ENCODE measurements at places on chromosomes 5 and 9. TPM values are rescaled to one million over a fixed set of nuclear protein-coding genes. Genes with fewer than 3 reads are reported as not detected.

Gene SLC36A2
- not detected for polyA plus RNA-seq

Gene SPOCK1
- 6.3 TPM for polyA plus RNA-seq

Gene GLDC
- 13.0 TPM for polyA plus RNA-seq

Gene IL13
- 0.07 TPM for polyA plus RNA-seq

DNA sequence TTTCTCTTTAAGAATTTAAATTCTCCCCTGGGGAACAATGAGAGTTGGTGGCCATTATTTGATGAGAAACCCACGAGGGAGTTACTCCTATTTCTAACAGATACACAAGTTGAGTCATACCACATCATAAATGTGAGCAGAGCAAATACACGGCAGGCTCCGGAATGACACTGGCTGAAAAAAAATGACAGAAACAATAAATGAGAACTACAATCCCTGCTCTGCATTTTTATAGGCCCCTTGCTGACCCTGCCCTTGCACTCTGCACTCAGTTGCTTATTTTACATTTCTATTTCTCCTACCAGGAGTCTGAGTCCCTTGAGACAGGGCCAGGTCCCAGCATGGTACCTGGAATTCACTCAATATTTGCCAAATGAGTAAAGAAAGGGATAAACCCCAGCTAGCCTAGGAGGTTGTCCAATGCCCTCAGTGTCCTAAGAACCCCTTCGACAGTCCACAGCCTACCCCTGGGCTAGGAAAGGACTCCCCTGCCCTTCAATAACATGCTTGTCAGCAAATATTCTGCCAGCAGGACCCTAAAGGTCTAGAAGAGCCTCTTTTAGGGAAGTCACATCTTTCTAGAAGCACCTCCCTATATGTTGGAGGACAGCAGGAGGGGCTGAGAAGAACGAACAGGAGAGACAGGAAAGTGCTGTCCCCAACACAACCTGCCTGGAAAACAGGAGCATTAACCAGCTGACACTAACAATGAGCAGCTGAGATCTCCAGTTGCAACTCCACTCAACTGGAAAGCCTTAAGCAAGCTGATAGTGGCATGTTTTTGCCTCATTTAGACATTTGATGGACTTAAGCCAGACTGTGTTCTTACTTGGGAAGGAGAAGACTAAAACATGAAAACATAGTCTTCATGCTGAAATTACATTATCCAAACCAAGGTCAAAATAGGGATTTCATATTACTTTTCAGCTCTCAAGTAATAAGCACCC lies 191.2 kb downstream of the ACTL7B start:
- peak; percentile 79 for DNase-seq
- no peaks in the 10 kb centered on the region for H3K27me3 ChIP-seq
- H3K27ac ChIP-seq, result peak overlapping the region; percentile 32
- H3K36me3 ChIP-seq, result no peaks in the 10 kb centered on the region
- H3K4me3 ChIP-seq, result no peak overlapping the region
- peaks cover 11% of the 10 kb centered on the region for H3K4me1 ChIP-seq

GRCh38 chr5:16691731-16692130 lies 74.9 kb upstream of the RETREG1 start:
- no peaks in the 10 kb centered on the region for H3K4me1 ChIP-seq
- peaks cover 55% of the 10 kb centered on the region for H3K36me3 ChIP-seq
- no peak for DNase-seq
- H3K4me3 ChIP-seq, result no peak overlapping the region

- peaks cover 14% of the 10 kb centered on the region for H3K36me3 ChIP-seq
- DNase-seq, result no peak
- no peak overlapping the region for H3K4me3 ChIP-seq
- H3K27me3 ChIP-seq, result no peaks in the 10 kb centered on the region
- H3K27ac ChIP-seq, result no peak overlapping the region
Observed at GRCh38 chr9:110143485-110143884, 64.5 kb downstream of the C9orf152 start.

GRCh38 chr5:43603344-43604217 lies 601 bp downstream of the NNT start:
- H3K4me1 ChIP-seq, result peaks cover 3% of the 10 kb centered on the region
- H3K4me3 ChIP-seq, result peak overlapping the region; percentile 96
- DNase-seq, result peak; percentile 76
- no peaks in the 10 kb centered on the region for H3K36me3 ChIP-seq

DNA sequence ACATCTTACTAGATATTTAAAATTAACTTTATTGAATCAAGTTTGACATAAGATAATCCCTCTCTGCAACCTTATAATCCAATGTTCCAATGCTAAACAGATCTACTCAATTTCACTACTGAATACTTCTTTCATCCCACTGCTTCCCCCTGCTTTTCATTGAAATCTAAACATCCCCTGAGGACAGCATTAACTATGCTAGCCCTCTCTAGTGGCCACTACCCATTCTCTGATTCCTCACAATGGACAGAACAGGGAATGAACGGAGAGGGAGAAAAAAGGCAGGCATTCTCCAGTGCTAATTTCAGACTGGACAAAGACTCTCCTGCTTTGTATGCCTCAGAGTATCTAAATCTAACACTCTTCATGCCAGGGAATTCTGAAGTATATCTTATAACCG lies 54.3 kb upstream of the RGS7BP start:
- H3K27me3 ChIP-seq, result no peaks in the 10 kb centered on the region
- H3K36me3 ChIP-seq, result no peaks in the 10 kb centered on the region
- no peaks in the 10 kb centered on the region for H3K4me1 ChIP-seq
- no peak overlapping the region for H3K27ac ChIP-seq

DNA sequence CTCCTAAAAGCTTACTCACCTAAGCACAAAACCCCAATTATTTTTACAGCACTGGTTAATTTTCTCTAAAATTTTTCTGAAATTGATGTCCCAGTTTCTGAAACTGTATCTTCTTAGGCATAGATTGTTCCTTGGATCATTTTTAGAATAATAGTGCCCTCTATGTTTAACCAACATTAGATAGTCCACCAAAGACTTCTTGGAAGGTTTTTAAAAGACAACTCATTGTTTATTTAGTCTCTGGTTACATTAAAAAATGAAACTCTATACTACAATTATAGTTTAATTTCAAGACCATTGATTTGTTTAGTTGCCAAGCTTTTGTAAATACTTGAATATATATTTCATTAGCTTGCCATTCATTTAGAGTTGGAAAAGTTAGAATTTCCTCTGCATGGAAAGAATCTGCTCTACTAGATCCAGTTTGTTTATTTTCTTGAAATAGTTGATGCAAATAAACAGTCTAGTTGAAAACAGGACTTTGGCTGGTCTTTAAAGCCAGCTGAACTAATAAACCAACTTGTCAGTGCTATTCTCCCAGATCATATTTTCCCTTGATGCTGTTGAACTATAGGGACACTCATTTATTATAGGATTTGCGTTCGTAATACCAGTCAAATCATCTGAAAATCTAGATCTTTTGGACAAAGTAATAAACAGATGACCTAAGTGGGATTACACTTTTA lies 990.5 kb downstream of the TLE1 start:
- no peak overlapping the region for H3K27ac ChIP-seq
- H3K4me1 ChIP-seq, result no peaks in the 10 kb centered on the region
- DNase-seq, result no peak
- no peaks in the 10 kb centered on the region for H3K36me3 ChIP-seq
- no peak overlapping the region for H3K4me3 ChIP-seq

- H3K4me1 ChIP-seq, result peaks cover 5% of the 10 kb centered on the region
- no peak for DNase-seq
- no peak overlapping the region for H3K27ac ChIP-seq
Observed at GRCh38 chr9:94577571-94577970, 16.1 kb downstream of the FBP2 start.

GRCh38 chr5:145586661-145587307 lies 248.4 kb downstream of the PRELID2 start:
- peak overlapping the region; percentile 17 for H3K27ac ChIP-seq
- H3K4me1 ChIP-seq, result peaks cover 22% of the 10 kb centered on the region

DNA sequence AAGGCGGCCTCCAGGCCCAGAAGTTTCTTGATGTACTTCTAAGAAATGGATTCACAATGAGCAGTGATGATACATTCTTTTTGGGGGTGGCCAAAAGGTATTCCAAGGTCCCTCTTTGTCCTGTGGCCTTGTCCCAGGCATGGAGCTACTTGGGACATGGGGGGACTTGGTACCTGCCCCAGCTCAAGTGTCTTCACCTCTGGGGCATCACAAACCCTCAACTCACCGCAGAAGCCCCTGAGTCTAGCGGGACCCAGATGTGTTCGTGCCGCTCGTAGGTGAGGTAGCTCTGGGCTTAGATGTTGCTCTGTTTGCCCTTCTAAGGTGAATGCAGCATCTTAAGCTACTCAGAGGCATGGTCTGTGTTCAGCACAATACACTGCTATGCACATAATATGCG lies 338.0 kb upstream of the IRX4 start:
- no peak overlapping the region for H3K4me3 ChIP-seq
- no peak overlapping the region for H3K27ac ChIP-seq
- no peaks in the 10 kb centered on the region for H3K27me3 ChIP-seq
- no peak for DNase-seq
- no peaks in the 10 kb centered on the region for H3K36me3 ChIP-seq

DNA sequence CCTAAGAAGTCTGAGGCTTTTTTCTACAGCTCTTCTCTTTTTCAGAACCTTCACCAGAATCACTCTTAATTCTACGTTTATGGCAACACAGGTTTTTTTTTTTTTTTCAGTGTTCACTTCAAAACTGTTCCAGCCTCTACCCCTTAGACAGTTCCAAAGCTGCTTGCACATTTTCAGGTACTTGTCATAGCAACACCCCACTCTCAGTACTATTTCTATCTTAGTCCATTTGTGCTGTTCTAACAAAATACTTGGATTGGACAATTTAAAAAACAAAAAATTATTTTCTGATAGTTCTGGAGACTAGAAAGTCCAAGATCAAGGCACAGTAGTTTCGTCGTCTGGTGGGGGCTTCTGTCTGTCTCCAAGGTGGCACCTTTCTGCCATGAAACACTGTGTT lies 340.9 kb upstream of the RPS23 start:
- H3K4me1 ChIP-seq, result peaks cover 19% of the 10 kb centered on the region
- no peak overlapping the region for H3K27ac ChIP-seq
- H3K36me3 ChIP-seq, result no peaks in the 10 kb centered on the region
- no peak overlapping the region for H3K4me3 ChIP-seq

DNA sequence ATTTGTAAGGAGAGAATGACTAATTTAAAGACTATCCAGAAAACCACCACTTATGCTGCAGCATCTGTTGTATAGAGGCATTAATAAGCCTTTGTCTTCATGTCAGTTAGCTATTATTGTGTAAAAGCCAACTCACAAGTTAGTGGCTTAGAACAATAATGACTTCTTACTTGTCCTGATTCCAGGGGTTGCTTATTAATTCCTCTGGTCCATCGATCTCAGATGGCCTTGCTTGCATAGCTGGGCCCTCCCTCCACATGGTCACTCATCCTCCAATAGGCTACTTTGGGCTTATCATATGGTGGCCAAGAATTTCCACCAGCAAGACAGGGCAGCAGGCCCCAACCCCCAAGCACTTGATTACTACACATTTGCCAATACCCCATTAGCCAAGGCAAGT lies 44.5 kb upstream of the STK32A start:
- no peaks in the 10 kb centered on the region for H3K36me3 ChIP-seq
- no peaks in the 10 kb centered on the region for H3K27me3 ChIP-seq
- no peaks in the 10 kb centered on the region for H3K4me1 ChIP-seq
- no peak overlapping the region for H3K4me3 ChIP-seq

DNA sequence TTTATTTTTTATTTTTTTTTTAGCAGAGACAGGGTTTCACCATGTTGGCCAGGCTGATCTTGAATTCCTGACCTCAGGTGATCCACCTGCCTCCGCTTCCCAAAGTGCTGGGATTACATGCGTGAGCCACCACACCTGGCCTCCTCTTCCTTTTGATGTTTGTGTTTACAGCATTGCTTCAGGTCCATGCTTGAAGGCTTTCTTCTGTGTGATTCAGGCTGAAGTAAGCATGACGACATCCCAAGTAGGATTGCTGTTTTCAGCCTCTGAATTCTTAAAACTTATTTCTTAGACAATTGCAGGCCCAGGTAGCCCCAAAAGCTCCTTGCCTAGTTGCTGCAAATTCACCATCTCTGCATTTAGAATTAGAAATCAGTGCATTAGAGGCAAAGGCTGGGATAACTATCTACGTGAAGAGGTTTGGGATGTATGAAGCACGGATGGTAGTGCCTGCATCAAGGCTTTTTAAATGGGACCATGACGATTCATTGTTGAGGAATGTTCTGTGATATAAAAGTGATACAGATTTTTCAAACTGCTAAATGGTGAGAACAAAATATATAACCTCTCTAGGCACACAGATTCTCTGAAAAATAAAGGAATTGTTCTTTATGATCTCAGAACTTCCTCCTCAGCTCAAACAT lies 3.0 kb upstream of the ETF1 start:
- H3K27ac ChIP-seq, result no peak overlapping the region
- no peak overlapping the region for H3K4me3 ChIP-seq
- H3K4me1 ChIP-seq, result peaks cover 21% of the 10 kb centered on the region
- no peaks in the 10 kb centered on the region for H3K27me3 ChIP-seq
- DNase-seq, result no peak

DNA sequence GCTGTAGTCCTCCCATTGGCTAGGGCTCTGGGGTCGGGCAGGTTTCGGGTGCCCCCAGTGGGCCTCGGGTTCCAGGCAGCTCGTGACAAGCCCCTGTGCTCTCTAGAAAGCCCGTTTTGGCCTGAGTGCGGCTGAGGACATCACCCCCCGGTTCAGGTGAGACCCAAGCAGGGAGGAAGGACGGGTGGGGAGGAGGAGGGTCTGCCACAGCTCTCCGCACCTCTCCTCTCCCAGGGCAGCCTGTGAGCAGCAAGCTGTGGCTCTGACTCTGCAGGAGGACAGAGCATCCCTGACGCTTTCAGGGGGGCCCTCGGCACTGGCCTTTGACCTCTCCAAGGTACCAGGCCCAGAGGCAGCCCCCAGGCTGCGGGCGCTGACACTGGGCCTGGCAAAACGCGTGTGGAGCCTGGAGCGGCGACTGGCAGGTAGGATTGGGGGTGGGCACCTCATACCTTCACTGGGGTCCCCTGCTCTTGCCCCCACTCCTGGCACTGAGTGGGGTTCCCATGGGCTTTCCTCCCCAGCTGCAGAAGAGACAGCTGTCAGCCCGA lies 672 bp downstream of the PAXX start:
- H3K4me3 ChIP-seq, result peak overlapping the region; percentile 69
- DNase-seq, result no peak
- H3K27me3 ChIP-seq, result peaks cover 43% of the 10 kb centered on the region
- no peak overlapping the region for H3K27ac ChIP-seq

DNA sequence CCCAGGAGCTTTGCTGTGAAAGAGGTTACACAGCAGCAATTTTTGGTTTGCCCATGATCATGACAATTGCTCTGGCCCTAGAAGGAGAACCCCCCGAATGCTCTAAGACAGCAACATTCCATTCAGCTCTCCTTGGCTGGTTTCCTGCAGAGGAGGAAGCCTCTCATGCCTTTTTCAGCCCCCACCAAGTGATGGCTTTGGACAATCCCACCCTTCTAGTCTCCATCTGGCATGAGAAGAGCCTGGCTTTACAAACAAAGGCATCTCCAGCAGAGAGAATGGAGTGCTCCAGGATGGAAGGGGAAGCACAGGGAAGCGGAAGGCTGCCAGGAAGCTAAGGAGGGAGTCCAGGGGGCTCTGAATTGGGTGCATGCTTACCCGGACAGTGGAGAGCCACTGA lies 98.4 kb downstream of the CRB2 start:
- H3K27ac ChIP-seq, result no peak overlapping the region
- no peaks in the 10 kb centered on the region for H3K27me3 ChIP-seq
- H3K4me1 ChIP-seq, result peaks cover 23% of the 10 kb centered on the region
- DNase-seq, result no peak

Data from large intestine (tissue), 12 donors.